NT2/D1 (cell line): ENCODE measurements at places on chromosomes 1 and 21.

DNA sequence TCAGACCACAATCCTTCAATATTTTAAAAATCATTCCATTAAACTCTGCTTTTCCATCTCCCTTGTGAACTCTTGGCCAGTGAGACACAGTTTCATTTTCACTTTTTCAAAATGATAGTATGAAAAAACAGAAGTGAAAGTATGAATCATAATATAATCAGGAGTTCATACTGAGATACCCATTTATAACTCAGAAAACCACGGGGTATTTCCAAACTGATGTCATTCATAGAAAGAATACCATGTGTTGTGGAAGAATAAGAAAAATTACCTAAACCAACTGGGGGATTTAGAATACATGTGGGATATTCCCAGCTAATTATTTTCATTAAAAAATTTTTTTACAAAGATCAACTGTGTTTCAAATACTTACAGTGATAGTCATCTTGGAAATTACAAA, 149.9 kb downstream of the MRPL39 start:
- DNase-seq, result no peak

DNA sequence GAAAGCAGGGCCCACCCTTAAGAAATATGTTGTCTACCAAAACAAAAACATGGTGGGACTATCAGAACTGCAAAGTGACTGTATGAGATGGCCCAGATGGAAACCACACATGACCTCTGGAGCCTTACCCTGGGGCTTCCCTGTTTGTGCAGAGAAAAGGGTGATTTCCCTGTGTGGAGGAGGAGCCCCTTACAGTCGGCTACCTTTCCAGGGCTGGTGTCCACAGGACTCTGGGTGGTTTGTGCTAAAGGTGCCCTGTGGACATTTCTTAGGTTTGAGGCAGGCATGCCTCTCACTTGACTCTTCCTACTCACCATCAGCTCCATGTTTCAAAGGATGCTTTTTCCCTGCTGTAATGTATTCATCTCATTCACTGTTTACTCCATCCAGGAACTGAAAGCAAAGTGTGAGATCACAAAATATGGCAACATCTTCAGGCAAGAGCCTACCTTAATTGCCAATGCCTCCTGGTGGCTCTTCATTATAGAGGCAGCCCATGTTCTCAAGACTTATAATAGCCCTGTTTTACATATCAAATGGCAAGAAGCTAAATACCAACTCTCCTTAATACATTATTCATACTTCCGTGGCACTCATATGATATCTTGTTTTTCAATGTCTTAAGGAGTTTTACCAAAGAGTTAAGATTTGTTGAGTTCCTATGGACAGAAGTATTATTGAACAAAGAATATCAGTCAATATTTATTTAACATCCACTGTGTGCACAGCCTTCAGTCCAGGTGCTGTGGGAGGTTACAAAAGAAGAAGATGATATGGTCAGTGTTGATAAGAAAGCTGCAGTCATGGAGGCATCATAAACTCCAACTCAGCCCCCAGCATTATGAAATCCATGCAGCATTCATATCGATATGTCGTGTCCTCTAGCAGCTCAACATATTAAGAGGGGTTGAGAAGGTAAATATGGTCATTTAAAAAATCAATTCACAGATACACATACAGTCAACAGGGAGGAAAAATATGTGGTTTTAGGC, 15.5 kb upstream of the TFF3 start:
- no peak for DNase-seq

- no peak for DNase-seq
Observed at GRCh38 chr1:175410560-175410959, 218.0 kb upstream of the KIAA0040 start.

DNA sequence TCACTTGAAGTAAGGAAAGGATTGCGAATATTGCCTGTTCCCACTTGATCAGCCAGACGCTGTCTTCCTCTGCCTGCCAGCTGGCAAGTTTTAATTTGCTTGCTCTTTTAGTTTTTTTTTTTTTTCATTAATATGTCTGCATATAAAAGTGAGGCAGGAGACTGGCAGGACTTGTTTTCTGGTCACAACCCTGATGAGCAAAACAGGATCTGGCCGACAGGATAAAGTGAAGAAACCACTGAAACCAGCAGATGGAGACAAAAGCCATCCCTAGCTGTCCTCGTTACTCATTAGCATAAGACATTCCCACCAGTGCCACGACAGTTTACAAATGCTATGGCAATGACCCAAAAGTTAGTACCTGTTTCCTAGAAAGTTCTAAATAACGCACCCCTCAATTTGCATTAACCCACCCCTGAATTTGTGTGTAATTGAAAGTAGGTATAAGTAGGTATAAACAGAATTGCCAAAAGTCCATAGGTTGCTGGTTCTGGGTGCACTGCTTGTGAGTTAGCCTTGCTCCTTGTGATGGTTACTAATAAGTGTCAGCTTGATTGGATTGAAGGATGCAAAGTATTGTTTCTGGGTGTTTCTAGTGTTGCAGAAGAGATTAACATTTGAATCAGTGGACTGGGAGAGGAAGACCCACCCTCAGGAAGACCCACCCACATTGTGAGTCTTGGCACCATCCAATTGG, 60.8 kb downstream of the ZNF684 start:
- peak; percentile 38 for DNase-seq
